ENCODE measurements at places on chromosomes 2 and 18.

DNA sequence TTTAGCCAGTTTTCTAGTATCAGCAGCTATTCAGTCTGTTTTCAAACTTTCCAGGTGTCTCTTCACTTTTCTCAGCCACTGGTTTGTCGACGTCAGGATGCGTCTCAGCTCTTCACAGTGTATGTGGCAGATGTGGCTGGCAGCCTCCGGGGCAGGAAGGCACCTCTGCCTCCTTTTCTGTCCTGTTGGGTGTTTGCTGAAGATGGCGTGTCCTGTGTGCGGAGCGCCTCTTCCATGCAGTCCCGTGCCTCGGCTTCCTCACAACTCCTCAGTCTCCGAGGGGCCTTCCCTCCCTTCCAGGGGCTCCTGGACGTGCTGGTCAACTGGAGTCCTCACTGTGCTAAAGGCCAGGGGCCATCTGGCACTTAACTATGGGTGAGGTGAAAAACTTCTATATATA, 65.4 kb upstream of the PXDN start:
- DNase-seq = no peak

DNA sequence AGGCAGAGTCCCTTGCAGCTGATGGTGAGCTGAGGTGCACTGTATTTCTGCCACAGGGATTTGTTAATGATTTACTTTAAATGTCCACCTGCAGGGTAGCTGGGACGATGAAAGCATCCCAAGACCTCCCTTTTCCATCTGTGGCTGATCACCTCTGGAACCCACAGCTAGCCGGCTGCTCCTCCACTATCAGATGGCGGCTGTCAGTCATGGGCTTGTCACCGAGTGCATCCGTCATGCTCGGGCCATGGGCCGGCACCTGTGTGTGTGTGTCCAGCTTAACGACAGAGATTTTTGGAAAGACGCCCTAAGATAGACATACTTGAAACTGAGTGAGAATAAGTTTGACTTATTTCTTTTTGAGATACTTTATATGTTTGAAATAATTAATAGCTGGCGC, 235.2 kb downstream of the FAM210A start:
- DNase-seq = no peak

GRCh38 chr2:2765176-2765800, 434.2 kb upstream of the MYT1L start:
- no peak for DNase-seq

DNA sequence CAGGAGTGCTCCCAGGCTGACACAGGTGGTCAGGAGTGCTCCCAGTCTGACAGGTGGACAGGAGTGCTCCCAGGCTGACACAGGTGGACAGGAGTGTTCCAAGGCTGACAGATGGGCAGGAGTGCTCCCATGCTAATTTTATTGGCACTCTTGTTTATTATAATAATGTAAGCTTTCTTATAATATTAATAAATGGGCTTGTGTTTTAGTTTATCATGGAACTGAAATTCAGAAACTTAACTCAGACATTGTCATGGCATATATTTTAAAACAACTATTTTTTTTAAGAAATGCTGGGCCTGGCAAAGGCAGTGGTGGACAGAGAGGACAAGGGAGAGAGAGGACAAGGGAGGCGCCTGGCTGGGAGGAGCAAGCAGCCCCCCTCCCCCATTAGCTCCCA, 18.7 kb downstream of the ANO7 start:
- no peak for DNase-seq

DNA sequence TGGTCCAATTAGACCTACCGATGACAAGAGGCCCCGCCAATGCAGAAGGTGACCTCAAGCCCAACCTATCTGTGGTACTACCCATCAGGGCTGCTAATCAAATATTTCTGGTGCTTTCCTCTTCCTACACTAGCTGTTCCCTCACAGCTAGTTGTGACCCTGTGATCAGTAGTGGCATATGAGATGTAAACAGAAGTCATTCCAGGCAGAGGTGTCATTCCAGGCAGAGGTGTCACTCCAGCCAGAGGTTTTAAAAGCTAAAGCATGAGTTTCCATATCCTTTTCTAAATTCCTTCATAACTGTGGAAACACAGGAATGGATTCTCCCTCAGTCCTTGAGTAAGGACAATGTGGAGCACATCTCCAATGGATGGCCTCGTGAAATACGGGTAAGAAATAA, 110.9 kb upstream of the DNAJC10 start:
- DNase-seq = no peak

- no peak for DNase-seq
These were observed 130.8 kb downstream of the MAP4K4 start for GRCh38 chr2:101828257-101828656.

DNA sequence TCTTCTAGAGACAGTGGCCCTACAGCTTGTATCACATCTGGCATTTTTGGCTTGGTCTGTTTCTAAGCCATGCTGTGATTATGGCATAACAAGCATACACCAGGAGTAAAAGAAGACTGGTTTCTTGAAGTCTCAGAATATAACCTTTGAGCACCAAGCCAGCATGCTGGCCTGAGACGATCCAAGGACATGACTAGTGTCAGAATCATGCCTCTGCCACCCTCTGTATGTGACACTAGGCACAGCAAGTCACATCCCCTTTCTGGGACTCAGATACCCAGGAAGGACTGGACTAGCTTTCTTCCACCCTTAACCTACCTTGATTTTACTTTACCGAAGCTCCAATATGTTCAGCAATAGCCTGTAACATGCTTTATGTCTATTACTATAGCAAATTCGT, 345.5 kb downstream of the SETBP1 start:
- no peak for DNase-seq

DNA sequence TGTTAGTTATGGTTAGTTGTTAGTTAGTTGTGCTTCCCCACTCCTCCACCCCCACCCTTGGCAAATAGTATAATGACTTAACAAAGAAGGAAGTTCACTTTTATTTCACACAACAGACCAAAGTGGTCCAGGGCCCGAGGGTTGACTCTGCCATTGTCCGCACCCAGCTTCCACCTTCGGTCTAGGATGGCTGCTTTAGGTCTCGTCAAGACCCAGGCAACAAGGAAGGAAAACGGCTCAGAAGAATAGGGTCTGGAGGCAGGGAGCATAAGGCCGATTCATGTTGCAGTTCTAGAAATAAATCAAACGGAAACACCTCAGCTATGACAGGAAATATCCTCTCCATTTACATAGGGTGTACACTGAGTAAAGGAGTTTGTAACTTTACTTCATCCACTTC, 206.0 kb upstream of the CXCR4 start:
- no peak for DNase-seq

DNA sequence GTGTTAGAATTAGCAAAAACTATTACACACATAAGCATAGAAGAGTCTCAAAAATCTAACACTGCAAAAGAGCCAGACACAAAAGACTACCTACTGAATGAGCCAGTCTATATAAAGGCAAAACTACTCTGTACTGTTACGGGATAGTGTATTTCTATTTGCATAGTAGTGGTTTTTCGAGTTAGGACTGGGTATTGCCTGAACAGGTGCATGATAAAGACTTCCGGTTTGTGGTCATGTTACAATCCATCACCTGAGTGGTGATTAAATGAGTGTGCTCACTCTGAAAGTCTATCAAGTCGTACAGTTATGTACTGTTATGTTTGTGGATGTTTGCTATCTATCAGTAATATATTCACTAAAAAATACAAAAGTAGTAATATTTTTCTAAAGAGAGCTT, 523.3 kb upstream of the SYT4 start:
- DNase-seq = no peak

- no peak for DNase-seq
These were observed 99.0 kb upstream of the COPS8 start for GRCh38 chr2:236986524-236987330.

DNA sequence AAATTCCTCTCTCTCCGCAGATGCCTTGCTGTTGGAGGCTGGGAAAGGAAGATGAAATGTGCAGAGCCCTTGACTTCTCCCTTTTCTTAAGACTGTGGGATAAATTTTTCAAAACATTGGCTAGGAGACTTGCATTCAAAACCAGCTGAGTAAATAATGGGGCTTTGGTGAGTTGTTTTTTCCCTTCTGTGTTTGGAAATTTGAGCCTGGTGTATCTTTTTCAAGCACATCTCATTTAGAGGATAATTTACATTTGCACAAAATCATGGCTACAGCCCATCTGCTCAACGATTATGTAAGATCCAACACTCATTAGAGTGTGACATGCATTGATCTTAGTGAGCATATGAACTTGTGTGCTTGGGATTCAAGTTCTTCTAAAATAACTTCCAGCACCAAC, 112.1 kb upstream of the ATP8B1 start:
- no peak for DNase-seq

Data from stimulated activated CD8-positive, alpha-beta memory T cell treated with anti-CD3 and anti-CD28 coated beads, Interleukin-4, amount 100 ng/mL, for 1 hour (primary cell).